HAP-1 (cell line): ENCODE measurements at places on chromosomes 11 and 22.

- DNase-seq: no peak
Observed at GRCh38 chr11:77372726-77373125, 71.2 kb upstream of the GDPD4 start.

DNA sequence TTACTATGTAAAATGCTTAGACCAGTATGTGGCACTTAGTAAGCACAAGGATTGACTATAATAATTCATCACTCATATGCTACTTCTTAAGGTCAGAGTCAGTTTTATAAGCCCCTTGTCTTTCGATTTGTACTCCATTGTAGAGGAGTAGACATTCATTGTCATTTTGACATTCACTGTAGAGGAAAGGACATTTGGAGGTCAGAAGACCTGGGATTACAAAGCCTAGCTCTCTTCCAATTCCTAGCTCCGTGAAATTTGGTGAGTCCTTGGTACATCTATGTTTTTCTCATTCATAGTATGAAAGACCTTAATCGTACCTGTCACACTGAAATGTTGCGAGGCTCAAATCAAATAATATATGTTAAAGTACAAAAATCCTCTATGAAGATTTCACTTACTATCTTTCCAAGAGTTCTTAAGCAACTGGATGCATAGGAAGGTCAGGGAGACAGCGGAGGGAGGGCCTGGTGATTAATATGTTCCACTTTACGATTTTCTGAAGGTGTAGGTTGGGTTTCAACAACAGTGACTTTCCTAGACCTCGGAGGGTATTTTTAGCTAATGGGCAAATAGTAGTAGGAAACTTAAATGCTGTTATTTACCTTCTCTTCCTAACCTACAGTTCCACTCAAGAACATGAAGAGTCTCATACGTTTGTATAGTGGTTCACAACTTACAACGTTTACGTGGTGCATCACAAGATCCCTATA, 1.4 kb upstream of the EMSY start:
- peak; percentile 70 for DNase-seq

GRCh38 chr11:34910817-34911216, 5.4 kb downstream of the APIP start:
- no peak for DNase-seq

GRCh38 chr22:48926643-48927042, 901.0 kb downstream of the BRD1 start:
- no peak for DNase-seq

DNA sequence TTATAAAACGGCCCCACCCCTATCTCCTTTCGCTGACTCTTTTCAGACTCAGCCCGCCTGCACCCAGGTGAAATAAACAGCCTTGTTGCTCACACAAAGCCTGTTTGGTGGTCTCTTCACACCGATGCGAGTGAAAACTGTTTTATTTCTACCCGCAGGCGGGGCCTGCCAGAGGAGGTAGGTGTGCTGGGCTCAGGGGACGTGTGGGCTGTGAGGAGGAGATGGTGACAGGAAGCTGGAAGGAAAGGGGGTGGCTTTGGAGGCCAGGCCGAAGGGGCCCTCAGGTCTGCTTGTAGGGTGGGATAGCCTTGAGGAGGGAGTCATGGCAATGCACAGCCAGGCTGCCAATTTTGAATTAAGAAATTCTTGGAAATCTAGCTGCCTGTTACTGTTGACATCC, 21.3 kb upstream of the KRTAP5-7 start:
- DNase-seq: no peak

DNA sequence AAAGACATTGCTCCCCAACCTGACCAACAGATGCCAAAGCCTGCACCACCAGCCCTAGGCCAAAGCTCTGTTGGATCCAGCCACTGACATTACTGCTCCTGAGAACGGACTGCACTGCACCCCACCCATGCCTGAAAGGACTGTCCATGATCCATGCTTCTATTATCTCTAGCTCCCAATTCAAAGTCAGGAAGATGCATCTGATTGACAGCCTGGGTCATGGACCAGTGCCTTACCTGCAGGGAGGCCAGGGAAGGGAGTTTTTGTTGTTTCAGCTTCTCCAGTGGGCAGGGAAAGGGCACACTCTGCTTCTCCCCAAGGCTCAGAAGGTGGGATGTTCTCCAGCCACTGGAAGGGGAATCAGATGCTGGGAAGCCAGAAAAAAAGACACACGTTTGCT, 4.8 kb upstream of the PRDM11 start:
- DNase-seq: no peak

DNA sequence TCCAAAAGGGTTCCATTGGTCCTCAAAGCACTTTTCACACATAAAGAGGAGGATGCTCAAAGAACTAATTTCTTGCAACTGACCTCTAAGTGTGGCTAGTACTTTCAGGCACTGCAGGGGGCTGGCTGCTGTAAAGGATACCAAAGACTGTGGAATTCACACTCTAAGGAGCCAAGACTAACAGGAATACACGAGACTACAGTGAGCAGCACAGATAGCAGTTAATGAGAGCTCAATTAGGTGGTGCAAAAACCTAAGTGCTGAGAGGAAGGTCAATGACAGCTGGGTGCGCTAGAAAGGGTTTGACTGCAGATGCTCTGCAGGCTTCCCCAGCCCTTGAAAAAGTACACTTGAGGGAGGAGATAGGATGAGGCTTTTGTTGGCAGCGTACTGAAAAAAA, 124.3 kb upstream of the NTM start:
- DNase-seq: no peak

- DNase-seq: no peak
Observed at GRCh38 chr11:92048415-92048814, 176.2 kb upstream of the FAT3 start.

- no peak for DNase-seq
Observed at GRCh38 chr11:112290493-112290850, 29.8 kb upstream of the PLET1 start.
